ENCODE measurements at places on chromosomes 2 and 18.

DNA sequence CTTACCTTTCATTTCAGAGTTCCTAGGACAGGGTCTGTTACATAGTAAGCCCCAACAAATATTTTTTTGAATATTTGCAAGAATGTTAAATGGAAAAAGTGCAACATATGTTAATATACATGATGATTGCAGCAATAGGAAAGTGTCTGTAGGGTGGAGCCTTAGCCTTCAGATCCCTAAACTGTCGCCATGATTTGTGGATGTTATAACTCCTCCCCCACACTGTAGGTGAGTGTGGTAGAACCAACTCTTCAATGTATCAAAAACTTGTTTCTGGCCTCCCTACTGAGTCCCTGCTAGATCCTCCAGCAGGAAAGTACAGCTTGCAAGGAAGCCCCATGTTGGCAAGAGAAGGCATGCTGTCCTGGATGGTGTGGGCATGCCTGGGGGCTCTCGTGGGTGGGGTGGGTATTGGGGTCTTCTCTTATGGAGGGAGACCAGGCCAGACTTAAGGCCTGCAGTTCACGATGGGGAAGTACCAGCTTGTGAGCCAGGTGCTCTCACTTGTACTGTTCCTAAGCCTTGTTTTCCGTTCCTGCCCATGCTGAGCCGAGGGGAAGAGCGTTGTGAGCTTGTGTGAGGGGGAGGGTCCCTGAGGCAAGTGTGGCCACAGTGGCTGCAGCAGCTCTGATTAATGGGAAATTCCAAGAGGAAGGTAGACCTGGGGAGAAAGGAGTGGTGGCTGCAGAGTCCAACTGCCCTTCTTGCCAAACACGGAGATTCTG, 11.4 kb downstream of the FHOD3 start:
- DNase-seq: no peak

DNA sequence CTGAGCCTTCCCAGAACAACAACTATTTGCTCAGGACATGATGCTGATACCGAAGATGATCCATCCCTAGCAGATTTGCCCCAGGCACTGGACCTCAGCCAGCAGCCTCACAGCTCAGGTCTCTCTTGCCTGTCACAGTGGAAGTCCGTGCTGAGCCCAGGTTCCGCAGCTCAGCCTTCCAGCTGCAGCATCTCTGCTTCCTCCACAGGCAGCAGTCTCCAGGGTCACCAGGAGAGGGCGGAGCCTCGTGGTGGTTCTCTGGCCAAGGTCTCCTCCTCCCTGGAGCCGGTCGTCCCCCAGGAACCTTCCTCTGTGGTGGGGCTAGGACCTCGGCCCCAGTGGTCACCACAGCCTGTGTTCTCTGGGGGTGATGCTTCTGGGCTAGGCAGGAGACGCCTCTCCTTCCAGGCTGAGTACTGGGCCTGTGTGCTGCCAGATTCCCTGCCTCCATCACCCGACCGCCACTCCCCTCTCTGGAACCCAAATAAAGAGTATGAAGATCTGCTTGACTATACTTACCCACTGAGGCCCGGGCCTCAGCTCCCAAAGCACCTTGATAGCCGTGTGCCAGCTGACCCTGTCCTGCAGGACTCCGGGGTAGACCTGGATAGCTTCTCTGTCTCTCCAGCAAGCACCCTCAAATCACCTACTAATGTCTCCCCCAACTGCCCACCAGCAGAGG, 15.4 kb downstream of the CEP68 start:
- no peak for DNase-seq

GRCh38 chr18:36476433-36476832, 178.9 kb downstream of the FHOD3 start:
- DNase-seq: no peak

DNA sequence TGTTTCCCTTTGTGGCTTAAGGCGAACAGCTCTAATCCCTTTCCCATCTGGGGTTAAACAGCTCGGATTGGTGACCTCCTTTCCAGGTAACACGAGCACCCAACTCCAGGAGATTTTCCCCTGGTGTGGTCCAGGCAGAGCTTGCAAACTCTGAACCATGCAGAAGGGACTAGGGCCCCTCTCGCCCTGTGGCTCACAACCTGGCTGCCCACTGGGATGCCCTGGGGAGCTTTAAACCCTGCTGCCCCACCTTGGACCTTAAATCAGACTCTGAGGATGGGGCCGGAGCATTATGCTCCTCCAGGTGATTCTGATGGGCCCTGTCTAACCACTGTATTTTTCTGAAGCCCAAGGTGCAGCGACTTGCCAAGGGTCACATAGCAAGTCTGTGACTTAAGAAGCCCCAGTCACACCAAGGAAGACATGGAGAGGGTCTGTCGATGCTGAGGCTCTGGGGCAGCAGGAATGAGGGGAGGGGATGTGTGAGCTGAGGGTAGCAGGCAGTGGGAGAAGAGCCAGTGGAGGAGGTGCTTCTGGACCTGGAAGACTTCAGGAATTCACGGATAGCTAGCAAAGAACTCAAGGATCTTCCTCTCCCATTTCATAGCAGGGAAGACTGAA, 5.9 kb downstream of the ARID5A start:
- DNase-seq: no peak

DNA sequence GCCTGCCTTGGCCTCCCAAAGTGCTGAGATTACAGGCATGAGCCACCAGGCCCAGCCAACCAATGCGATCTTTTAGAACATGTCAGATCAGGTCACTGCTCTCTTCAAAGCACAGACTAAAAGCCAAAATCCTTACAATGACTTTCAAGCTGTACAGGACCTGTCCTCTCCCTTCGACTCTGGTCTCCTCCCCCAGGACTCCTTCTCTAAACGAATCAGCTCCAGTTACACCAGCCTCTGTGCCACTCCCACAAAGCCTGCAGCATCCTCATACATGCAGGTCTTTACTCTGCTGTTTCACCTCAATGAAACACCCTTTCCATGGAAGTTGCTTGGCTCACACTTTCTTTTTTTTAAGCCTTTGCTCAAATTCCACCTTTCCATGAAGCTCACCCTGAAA, 436.0 kb downstream of the METTL4 start:
- no peak for DNase-seq

- peak; percentile 32 for DNase-seq
These were observed 59.8 kb upstream of the IL1R1 start for GRCh38 chr2:102082571-102083392.

DNA sequence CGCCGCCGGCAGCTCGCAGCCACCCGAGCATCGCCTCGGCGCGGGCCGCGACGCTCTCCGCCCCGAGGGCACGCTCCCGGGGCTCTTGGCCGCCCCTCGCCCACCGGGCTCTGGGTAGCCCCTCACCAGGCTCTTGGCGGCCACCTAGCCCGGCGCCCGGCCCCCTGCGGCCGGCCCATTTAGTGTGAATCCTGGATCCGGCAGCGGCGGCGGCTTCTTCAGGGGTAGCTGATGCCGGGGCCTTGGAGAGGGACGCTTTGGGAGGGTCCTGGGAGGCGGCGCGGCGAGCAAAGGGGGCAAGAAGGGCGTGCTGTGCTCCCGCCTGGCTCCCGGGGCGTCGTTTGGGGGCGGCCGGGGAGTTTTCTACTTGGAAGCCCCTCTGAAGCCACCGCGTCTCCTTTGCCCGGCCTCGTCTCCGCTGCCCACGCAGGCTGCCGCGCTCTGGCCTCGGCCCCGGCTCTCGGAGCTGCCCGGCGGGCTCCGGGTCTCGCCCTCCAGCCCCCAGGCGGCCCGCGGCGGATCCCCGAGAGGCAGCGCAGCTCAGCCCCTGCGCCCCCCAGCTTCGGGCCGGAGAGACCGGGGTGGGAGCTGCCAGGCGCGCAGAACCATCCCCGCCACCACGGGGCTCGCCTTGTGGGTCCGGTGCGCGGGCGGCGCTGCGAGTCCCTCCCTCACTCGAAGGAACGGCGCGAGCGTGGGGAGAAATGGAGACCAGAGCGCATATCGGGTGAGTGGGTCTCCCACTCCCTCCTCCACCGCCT, 509 bp downstream of the PIEZO2 start:
- DNase-seq: no peak

- DNase-seq: no peak
These were observed 66.8 kb downstream of the NRP2 start for GRCh38 chr2:205749078-205749477.

GRCh38 chr2:98372579-98372978, 26.3 kb downstream of the CNGA3 start:
- no peak for DNase-seq

DNA sequence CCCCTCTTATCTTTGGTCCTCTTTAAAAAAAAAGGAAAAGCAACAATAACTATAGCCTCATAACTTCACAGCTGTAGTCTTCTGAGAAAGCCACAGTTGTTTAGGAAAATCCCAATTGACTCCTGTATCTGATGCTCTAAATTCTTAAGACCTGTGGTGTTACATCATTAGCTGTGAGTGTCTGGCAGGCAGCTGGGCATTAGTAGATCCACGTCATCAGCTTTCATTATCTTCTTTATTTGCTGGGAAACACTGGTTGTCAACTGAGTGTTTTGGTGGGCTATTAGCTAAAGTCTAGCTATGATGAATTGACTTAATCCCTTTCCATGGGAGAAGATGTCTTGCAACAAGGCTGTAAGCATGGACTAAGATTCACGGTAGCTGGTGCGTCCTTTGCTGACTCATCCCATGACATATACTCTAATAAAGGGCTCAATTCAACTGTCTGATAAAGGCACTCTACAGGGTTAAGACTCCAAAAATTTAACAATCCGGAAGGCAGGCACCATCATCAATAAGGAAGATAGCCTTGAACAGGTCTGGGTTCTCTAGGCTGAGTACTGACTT, 517.2 kb downstream of the PLCL1 start:
- no peak for DNase-seq

GRCh38 chr2:43553341-43553855, 42.4 kb downstream of the THADA start:
- peak; percentile 53 for DNase-seq

GRCh38 chr2:12839339-12839738, 122.6 kb downstream of the TRIB2 start:
- no peak for DNase-seq

DNA sequence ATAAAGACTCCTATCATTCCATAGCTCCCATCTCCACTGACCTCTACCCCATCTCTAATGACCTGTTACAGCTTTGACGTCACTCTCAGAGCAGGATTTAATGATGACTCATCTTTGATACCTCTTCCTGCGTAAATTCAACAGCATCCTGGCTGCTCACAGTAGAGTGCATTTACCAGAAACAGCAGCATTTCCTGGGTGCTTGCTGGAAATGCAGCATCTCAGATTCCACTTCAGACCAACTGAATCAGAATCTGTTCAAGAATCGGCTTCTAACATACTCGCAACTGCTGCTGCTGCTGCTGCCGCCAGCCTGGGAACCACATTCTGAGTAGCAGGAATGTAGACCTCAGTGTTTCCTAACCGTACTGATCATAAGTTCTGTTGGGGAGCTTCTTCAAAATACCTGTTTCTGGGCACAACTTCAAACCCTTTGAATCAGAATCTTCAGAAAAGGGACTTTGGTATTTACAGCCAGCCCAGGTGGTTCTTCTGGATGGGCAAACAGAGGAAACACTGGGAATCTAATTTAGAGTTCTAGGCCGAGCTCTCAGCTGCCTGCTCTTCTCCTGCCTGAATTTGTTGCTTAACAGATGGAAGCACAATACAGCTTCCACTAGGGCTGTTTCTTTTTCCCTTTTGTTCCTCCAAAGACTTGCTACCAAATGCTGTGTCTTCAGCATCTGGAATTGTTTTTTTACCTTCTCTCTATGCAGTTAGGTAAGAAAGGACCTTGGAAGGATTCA, 241.4 kb downstream of the NCKAP5 start:
- DNase-seq: peak; percentile 13

- DNase-seq: no peak
These were observed 27.2 kb downstream of the ASXL3 start for GRCh38 chr18:33605250-33605649.

GRCh38 chr2:74250189-74250631, 51.8 kb downstream of the MTHFD2 start:
- DNase-seq: peak; percentile 48

- no peak for DNase-seq
These were observed 7.3 kb upstream of the ASIC4 start for GRCh38 chr2:219506802-219507526.

DNA sequence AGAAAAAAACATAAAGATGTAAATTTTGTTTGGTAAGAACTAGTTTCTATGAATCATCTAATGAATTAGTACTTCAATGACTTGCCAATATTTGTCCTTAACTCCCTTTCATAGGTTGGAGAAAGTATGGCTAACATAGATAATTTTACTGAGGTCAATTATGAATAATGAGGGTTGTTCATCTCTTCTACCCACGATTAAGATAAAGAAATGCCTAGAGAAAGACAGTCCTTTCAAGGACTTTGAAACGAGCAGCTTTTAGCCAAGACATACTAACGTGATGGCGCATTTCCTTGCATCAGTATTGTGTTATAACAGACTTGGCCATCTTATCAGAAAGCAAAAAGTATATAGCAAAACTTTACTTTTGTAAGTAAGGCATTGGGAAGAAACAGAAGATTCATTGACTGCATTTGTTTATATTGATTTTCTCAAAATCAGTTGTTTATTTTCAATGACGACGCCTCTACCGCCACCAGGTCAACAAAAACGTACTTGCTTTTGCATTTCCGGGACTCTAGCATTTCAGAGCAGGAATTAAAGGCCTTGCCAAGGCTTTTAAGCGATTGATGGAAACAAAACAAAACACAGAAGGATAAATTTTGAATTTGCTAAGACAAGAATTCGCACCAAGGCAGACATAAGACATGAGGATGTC, 961 bp downstream of the RBM43 start:
- DNase-seq: no peak

DNA sequence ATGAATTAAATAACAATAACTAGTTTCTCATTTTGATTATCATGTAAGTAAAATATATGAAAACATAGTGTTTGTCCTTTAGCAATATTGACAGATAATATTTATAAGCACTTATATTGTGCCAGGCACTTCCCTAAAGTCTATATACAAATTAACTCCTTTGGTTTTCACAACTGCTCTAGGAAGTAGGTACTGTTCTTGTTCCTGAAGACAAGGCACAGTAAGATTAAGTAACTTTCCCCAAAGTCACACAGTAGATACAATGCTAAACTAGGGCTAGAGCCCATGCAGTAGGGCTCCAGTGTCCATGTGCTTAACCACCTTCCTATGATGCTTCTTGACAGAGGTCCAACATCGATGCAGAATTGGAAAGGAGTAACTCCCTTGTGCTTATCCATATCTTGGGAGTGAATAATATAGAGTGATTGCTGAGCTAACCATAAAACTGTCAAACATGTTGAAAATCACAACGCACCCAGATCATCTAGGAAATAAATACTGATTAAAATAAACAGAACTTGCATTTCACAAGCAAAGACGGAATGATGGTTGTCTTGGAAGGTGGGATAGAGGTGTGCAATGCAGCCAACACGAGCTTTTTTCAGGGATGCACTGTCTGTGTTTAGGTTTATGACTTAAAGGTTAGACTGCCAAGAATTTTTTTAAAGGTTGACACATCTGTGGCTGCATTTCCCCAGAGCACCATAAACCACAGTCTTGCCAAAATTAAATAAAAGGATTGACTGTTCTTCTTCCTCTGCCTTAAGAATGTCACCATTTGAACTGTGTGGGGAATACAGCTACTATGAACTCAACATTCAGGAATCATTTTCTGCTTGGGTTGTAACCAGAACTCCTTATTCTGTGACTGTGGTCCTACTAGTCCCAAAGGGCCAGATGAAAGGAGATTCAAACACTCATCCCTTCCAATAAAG, 80.8 kb downstream of the ANKRD44 start:
- DNase-seq: no peak

- DNase-seq: no peak
These were observed 33.1 kb upstream of the YPEL5 start for GRCh38 chr2:30113617-30114293.

GRCh38 chr18:24490539-24490938, 30.1 kb downstream of the HRH4 start:
- no peak for DNase-seq

- DNase-seq: no peak
These were observed 484.4 kb upstream of the REG3G start for GRCh38 chr2:78541088-78541450.

Data from Ammon's horn (tissue), 1 donor.